ENCODE measurements at places on chromosomes 3 and 15.

GRCh38 chr3:105979961-105980360, 111.1 kb upstream of the CBLB start:
- no peak for DNase-seq

DNA sequence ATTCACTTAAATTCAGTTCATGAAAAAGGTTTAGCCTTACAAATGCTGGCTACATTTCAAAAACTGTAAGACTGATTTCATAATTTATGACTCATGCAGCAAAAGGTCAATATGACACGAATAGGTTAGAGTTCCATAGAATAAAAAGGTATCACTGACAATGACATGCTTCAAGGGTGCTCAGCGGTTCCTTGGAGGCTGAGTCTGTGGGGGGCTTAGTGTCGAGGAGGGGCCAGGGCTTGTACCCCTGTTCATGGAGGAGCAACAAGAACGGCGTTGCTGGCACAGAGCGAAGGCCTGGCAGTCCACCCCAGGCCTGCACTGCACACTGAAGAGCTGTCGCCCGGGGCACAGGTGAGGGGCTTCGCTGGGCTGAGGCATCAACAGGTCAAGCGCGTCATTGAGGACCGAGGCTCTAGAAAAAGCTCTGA, 174.2 kb downstream of the NR1D2 start:
- DNase-seq, result no peak

DNA sequence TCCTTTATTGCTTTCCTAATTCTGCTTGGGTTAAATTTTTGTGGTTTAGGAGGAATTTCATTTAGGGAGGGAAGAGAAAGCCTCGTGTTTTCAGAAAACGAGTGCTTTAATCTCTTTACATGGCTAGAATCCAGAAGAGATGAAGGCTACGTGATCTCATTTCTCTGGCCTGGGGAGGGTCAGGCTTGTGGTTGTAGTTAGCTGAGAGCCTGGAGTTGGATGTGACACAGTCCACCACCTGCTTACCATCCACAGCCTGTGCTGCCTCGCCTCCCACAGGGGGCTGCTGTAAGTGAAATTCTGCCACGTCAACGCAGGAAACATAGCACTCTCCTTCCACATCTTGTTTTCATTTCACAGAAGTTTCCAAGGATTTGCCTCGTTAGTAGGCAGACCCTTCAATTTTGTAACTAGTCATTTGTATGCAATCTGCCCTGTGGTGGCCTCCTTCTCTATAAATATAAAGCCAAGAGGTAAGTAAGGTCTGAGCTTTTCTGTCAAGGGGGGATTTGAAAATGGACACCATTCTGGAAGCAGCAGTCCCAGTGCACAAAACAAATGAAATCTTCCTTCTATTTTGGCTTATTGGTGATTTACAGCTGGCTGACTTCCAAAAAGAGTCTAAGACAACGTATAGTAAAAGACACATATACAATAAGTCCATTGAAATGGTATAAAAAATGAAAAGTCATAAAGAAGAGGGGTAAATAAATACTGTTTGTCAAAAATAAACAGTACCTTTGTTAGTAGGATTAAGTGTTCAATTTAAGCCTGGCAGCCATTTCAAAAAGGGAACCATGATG, 3.4 kb downstream of the GXYLT2 start:
- peak; percentile 24 for DNase-seq

GRCh38 chr3:136992115-136992514, 34.3 kb downstream of the IL20RB start:
- DNase-seq, result no peak

DNA sequence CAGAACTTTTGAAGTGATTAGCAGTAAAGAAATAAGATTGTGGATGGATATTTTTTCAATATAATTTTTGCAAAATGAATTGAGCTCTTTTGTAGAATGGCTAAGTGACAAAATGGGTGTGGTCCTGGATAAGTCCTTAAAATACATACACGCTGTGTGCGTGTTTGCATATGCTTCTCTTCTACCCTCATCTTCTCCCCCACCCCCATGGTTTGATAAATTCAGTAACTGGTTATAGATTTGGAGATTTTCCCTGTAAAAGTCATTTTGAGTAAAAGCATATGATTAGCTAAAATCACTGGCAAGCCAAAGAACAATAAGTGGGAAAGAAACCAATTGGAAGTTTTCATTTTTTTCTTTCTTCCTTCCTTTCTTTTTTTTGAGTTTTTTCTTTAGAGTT, 453.9 kb upstream of the MDFIC2 start:
- DNase-seq, result no peak

- DNase-seq, result no peak
These were observed 67.5 kb downstream of the TIPARP start for GRCh38 chr3:156741935-156742334.

DNA sequence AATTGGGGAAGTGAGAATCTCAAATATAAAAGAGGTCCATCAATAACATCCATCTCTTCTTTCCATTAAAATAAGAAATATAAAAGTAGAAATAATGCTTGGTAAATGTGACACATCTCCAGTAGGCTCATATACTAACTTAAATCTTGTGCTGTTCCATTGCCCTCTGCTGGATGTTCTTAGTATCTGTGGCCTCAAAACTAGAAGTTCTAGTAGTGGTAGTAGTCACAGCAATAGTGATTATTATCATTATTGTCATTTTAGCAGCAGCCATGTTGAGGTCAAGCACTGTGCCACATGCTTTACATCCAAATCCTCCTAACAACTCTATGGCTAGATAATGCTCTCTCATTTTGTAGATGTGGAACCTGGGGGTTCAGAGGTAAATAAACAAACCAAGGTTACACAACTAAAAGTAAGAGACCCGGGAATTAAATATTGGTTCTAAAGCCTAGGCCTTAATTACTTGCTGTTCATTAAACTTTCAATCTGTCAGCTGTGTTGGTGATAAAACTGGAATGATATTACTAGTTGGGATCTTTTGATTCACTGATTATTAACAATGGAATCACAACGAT, 20.2 kb upstream of the BTLA start:
- peak; percentile 42 for DNase-seq

DNA sequence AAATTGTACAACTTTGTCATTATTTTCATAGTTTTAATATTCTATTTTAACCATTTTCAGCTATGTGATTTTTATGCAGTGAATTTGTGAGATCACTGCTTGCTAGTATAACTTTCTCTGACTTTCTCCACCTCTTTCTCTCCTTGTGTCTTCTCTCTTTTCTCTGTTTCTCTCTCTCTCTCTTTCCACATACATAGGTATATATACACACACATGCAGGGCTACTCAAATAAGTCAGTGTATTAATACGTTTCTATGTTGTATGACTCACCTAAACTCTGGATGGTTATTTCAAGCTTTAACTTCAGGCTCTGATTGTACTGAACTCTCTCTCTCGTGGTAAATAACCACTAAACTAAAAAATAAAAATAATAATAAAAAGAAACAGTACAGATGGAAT, 1389.3 kb upstream of the ALCAM start:
- no peak for DNase-seq

All from BE2C (cell line).